H1 (cell line): ENCODE measurements at places on chromosomes 12 and 14. TPM values are rescaled to one million over a fixed set of nuclear protein-coding genes. Genes with fewer than 3 reads are reported as not detected.

GRCh38 chr12:72264548-72265175 lies 7.5 kb upstream of the TRHDE start:
- DNase-seq, result no peak

The SINHCAF gene
- polyA plus RNA-seq, result 86.5 and 138 TPM in 2 replicates

DNA sequence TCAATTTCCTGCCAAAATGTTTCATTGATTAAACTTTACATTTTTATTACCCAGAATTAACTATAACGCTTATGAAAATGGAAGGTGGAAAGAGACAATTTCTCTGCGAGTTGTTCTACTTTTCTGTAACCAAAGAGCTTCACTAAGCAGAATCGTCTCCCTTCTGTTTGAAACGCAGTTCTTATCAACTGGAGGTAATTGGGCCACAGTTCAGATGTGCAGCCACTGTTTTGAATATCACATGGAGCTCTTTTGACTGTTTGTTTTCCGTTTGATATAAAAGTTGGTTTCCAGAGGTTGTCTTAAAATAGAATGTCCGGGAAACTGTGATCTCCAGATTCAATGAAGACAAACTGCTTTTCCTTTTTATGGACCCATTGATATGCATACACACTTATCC lies 183.3 kb upstream of the SEL1L start:
- DNase-seq, result no peak

DNA sequence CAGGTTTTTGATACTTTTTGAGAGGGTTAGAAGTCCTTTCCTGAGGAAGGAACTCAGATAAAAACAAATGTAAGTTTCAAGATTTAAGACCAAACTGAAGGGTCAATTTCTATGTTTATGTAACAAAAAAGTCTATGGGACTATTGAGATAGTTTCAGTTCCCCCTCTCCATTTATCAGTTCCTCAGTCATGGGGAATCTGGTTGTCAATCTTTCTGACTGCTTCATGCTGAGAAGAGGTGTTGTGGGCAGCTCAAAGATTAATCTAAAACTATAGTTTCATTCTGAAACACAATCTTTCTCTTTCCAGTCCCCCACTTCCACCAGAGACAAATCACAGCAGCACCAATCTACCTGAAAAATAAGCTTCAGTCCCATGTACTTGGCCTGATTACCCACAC lies 93.7 kb downstream of the KCNMB4 start:
- no peak for DNase-seq

- peak; percentile 56 for DNase-seq
These were observed 41.1 kb downstream of the PRB3 start for GRCh38 chr12:11228296-11228879.

DNA sequence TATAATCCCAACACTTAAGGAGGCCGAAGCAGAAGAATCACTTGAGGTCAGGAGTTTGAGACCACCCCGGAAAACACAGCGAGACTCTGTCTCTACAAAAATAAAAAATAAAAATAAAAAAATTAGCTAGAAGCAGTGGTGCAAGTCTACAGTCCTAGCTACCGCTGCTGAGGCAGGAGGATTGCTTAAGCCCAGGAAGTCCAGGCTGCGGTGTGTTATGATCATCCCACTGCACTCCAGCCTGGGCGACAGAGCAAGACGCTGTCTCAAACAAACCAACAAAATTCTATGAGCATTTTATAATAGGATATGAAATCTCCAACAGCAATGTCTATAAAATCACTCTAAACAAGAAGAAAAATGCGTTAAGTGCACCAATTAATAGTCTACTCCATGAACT lies 75.3 kb downstream of the PPP1R12A start:
- DNase-seq, result no peak

DNA sequence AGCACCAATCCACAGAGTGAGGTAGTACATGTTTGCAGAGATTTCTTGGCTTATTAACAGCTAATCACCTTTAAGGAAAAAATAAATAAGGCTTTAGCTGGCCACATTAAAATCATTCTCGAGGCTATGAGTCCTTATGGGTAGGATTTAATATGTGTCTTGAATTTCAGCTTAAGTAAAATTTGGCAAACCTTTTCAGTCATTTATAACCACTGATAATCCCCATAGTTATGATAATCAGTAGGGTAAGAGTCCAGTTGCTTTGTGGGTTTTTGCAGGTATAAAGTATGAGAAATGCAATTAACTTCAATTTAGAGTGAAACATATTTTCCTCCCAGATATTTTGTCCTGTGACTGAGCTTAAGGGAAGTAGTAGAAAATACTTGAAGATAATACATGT lies 1458.9 kb upstream of the FLRT2 start:
- no peak for DNase-seq

The DLST gene
- 96.5 and 120 TPM in 2 replicates for polyA plus RNA-seq

The SLC35F4 gene
- not detected in 2 replicates for polyA plus RNA-seq

DNA sequence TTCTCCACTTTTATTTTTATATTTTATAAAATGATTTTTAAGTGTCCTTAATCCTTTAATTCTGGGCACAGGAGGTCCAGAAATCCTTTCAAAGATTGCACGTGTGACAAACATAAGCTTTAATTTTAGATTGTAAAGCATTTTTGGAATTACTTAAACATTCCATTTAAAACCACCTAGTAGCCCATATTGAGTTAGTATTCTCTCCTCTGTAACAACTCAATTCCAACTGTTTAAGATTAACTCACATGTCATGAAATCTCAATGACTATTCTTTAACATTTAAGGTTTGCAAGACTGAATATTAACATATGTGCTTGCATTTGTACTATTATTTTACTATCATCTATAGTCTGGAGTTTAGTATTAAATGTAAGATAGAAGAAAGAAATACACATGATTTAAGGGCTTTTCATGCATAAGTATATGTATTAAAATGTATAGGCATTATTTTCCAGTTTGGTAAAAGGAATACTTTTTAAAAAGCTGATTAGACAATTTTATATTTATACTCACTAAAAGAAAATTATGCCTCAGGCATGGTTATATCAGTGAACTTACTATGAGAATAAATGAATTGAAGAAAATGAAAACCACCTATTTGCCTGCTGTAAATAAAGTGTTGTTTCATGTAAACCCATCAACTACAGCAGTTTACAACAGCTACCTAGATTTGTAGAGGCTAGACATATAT lies 776.9 kb downstream of the SLC6A15 start:
- no peak for DNase-seq

- no peak for DNase-seq
These were observed 4.8 kb downstream of the EPYC start for GRCh38 chr12:90999966-91000365.

The OR6C68 gene
- polyA plus RNA-seq, result not detected in 2 replicates

The FAM90A1 gene
- 0.21 and 0.52 TPM in 2 replicates for polyA plus RNA-seq

The ADAMTS20 gene
- 2.1 and 2.9 TPM in 2 replicates for polyA plus RNA-seq
